ENCODE measurements at places on chromosomes 16 and 17.

DNA sequence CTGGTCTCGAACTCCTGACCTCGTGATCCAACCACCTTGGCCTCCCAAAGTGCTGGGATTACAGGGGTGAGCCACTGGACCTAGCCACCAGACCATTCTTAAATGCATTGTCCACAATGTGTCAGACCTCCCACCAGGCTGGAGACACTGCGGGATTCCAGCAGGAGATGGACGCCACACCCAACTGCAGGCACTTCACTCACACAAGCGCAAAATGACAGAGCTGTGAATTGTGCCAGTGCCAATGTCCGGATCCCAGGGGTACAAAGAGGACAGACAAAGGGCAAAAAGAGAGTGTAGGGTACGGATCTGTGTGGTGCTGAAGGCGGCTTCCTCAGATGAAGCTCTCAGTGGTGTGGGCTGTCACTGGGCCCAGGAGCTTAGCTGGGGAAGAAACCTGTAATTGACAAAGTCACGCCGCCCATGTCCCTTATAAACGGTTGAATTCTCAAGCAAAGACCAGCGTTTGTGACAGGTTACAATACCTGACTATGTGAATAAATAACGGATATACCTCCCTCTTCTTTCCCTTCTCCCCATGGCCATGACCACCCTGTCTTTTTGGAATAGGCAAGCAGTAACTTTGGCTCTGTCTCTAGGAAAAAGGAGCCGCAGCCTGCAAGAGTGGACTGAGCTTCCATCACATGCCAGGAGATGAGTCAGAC is 40.0 kb downstream of the HS3ST3A1 start:
- DNase-seq, result no peak

- no peak for DNase-seq
Measured at GRCh38 chr17:35546487-35546886, 9.0 kb upstream of the SLFN12L start.

DNA sequence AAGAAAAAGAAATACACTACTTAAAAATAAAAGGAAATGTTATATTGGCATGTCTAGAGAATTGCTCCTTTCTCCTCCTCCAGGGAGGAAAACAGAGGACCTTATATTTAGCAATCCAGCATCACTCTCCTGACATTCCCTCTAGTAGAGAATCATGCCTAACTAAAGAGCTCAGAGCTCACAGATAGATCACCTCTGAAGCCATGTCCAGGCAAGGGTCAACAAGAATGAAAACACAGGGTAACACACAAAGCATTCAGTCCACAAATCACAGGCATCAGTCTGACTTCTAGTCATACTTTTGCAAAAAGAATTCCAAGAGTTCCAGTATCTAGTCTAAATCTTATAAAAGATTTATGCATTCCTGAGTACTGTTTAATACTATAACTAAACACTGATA is 4.4 kb upstream of the HASPIN start:
- DNase-seq, result no peak

DNA sequence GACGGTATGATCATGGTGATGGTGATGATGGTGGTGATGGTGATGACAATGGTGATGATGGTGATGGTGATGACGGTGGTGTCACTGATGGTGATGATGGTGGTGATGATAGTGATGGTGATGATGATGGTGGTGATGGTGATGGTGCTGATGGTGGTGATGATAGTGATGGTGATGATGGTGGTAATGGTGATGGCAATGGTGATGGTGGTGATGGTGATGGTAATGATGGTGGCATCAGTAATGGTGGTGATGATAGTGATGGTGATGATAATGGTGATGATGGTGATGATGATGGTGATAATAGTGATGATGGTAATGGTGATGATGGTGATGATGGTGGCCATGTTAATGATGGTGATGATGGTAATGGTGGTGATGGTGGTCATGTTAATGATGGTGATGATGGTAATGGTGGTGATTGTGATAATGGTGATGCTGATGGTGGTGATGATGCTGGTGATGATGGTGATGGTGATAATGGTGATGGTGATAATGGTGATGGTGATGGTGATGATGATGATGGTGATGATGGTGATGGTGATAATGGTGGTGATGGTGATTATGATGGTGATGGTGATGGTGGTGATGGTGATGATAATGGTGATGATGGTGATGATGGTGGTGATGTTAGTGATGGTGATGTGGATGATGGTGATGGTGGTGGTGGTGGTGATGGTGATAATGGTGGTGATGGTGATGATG is 107.2 kb downstream of the C16orf95 start:
- DNase-seq, result no peak

GRCh38 chr16:29687755-29688154 is 8.8 kb downstream of the QPRT start:
- no peak for DNase-seq

GRCh38 chr17:17514361-17514992 is 18.3 kb upstream of the RASD1 start:
- DNase-seq, result no peak

DNA sequence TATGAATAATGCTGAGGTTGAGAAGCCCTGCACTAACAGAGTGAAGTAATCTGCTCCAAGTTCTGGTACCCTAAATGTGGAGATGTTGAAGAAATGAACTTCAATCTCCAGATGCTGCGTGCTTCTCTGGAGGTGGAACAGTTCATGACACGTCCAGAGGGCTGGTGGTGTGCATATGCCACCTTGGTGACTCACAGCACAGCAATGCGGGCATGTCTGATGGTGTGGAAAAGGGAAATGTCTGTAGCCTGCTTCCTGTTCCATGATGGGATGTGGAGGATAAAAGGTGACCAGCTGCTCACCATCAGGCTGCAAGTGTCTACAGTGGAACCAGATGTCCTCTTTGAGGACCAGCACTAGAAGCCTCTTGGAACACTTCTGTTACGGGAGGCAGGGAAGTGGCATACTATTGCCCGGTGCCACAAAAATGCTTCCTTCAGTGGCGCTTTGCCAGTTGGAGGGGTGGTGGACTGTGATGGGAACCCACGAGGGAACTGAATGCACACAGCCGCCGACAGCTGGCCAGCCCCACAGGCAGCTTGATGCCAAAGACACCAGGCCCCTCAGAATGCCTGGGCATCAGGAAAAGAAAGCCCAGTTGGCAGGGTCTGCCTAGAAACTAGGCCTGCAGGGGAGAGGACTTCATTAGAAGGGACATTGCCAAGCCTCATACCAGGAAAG is 19.9 kb downstream of the SNX11 start:
- DNase-seq, result no peak

GRCh38 chr17:28983286-28984230 is 22.3 kb downstream of the SEZ6 start:
- DNase-seq, result no peak

DNA sequence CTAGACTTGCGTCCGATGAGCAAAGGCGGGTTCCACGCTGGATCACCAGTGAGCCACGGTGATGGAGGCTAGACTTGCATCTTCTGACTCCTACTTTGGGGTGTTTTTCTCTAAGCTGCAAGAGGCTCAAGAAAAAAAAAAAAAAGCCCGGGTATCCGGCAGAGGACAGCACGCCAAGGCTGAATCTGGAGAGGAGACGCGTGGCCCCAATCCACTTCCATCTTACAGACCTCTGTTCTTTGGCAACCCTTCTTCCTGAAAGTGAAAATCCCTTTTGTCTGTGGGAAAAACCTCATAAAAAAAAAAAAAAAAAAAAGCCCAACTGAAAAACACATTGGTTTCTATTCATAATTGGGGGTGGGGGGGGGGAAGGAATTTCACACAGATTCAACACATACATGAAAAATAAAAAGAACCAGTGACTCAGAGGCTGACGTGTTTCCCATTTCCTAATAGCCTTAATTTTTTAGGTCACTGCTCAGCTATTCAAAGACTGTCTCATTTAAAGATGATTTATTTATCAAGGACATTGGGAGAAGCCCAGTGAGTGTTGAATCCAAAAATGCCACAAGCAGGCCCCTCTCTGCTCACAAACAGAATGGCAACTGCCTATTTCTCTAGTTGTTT is 258.3 kb downstream of the FOXL1 start:
- no peak for DNase-seq

GRCh38 chr17:76527430-76528111 is 9.9 kb downstream of the CYGB start:
- DNase-seq, result no peak

GRCh38 chr17:34141590-34141989 is 113.5 kb upstream of the CCL2 start:
- no peak for DNase-seq

DNA sequence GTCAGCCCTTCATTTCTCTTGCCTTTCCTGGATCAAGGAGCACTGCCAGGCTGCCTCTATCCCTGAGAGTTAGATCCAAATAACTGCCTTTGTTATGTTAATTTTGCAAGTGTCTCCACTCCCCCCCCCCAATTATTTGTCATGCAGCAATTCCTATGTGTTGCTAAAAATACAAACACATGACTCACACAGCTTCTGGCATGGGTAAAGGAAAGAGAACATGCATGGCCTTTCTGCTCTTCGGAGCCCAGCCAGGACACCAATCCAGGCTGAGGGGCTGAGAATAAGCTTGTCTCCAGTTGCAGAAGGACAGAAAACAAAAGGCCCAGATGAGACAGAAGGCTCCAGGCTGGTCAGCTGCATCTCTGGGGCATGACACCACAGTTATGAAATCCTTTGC is 148.0 kb upstream of the TNRC6C start:
- no peak for DNase-seq

- no peak for DNase-seq
Measured at GRCh38 chr16:17403156-17403809, 67.5 kb downstream of the XYLT1 start.

- no peak for DNase-seq
Measured at GRCh38 chr16:85541980-85542900, 70.9 kb upstream of the GSE1 start.

DNA sequence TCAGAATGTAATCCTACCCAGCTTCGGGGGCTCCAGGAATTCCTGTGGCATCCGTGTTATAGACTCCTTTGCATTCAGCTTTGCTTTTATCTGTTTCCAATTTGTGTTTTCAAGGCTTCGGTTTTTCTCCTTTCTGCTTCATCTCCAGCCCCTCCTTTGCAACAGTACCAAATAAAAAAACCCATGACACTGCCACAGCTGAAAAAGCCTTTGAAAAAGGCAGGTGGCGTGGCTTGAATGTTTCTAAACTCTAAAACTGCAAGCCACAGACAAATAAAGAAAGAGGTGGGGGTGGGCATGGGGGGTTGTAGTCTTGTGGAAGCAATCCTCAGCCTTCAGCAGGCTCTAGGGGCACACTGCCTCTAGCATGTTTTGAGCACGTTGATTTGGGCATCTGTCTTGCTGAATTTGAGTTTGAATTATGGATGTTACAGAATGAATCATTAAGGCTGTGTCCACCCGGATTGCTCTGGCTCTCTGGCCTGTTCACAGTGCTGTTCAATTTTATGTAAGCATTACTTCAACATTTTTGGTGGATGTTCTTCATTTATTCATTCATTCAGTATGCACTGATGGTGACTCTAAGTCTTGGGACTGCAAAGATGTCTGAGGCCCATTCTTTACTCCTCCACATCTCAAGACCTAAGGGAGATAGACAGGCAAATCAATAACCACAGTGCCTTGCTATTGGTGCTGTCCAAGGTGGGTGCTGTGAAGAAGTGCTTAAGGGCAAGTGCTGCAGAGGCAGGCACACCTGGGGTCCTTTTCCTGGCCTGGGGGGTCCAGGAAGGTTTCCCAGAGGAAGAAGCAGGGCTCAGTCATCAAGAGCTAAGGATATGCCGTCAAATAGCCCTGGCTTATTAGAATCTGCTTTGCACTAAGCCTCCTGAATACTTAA is 77.4 kb downstream of the CDH13 start:
- no peak for DNase-seq

DNA sequence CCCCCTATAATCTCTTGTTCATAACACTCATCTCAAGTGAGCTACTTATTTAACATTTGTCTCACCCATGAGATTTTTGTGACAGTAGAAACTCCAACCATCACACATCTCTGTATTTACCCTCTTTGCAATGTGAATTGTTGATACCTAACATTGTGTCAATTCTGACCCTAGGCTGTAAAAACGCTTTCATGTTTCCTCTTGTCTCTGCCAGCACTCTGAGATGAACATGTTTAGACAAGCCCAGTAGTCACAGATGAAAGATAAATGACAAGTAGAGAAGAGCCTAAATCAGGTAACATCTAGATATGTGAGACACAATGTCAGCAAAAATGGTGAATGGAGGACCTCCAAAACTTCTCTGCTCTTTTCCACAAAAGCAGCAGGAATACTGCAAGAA is 1254.5 kb upstream of the GOT2 start:
- no peak for DNase-seq

Data from stimulated activated CD8-positive, alpha-beta memory T cell treated with anti-CD3 and anti-CD28 coated beads, Interleukin-4, amount 100 ng/mL, for 24 hours (primary cell).